SJCRH30 (cell line): ENCODE measurements at places on chromosomes 13 and 19. TPM values are rescaled to one million over a fixed set of nuclear protein-coding genes. Genes with fewer than 3 reads are reported as not detected.

DNA sequence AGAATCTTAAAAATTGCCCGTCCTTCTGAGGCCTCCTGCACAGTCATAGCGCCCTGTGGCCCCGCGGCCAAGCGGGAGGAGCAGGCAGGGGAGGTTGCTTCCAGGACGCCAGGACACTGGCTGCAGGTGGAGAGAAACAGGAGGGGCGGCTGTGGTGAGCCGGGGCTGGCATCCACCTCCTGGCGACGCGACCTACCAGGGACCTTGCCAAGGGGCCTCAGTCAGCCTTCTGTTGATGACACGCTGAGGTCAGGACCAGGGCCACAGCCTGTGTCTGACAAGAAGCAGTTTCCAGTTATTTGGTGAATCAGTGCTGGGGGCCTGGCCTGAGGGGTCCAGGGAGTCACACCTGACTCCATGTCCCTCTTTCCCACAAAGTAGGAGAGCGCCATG lies 13.3 kb upstream of the MKNK2 start:
- DNase-seq = no peak

- DNase-seq = no peak
These were observed 12.8 kb downstream of the SPPL2B start for GRCh38 chr19:2341244-2341751.

GRCh38 chr19:34135821-34136611 lies 36.3 kb upstream of the LSM14A start:
- DNase-seq = no peak

GRCh38 chr19:47682939-47683338 lies 30.3 kb upstream of the EHD2 start:
- no peak for DNase-seq

- DNase-seq = no peak
These were observed 5.9 kb downstream of the CD37 start for GRCh38 chr19:49340865-49341718.

DNA sequence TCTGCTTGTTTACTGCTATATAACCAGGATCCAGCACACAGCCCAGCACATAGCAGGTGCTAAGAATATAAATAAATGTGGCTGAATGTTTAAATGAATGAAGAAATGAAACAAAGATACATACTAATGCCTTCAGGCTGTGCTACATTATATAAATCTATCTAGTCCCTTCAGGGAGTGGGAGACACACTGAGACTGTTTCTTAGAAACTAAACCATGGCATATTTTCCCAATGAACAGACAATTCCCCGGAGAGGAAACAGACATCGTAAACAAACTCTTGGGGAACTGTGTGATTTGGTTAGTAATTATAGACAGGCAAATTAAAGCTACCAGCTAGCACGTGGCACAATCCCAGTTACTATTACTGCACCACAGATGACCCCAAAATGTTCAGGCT lies 9.7 kb upstream of the FEM1A start:
- no peak for DNase-seq

DNA sequence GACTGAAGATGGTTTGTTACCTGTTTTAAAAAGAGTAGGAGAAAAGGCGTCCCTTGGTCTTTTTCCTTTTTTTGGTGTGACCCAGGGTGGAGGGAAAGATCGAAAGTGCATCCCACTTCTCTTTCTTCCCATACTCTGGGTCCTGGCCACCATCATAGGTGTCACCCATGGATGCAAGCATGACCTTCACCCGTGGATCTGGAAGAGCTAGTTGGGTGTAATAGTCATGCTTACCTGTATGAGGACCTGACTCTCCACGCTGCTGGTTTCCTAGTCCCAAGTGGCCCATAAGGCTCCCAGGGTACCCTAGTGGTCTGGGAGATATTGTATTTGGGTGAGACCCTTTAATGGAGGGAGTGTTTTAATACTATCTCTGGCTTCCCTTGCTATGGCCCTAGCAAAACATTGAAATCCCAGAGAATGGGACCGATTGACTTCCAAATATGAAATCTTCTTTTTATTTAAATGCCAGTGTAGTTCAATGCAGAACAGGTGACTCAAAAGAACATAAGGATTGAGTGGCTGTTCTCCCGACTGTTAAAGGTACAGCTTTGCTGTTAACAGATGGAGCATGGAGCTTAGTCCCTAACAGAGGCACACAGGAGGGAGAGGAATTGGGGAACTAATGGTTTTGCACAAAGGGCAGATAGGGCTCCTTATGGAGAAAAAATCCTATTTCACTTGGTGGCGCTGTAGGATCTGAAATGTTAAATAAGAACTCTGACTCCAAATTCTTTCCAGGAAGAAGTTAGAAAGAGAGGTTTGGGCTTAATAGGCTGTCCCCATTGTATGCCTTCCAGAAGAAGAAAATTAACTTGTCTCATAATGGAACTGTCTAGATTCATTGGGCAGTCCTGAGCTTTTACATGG lies 7.0 kb upstream of the ZNF550 start:
- peak; percentile 57 for DNase-seq

The SMIM24 gene
- total RNA-seq = not detected in 2 replicates

The GRIN3B gene
- not detected in 2 replicates for total RNA-seq

The ZIK1 gene
- 8.4 and 9.3 TPM in 2 replicates for total RNA-seq

The ZNF208 gene
- not detected in 2 replicates for total RNA-seq
